ENCODE measurements at places on chromosomes 13 and 19.

GRCh38 chr19:43699506-43700394, 16.1 kb upstream of the IRGC start:
- no peak for DNase-seq

GRCh38 chr13:31377946-31378345, 178.2 kb downstream of the B3GLCT start:
- DNase-seq, result no peak

DNA sequence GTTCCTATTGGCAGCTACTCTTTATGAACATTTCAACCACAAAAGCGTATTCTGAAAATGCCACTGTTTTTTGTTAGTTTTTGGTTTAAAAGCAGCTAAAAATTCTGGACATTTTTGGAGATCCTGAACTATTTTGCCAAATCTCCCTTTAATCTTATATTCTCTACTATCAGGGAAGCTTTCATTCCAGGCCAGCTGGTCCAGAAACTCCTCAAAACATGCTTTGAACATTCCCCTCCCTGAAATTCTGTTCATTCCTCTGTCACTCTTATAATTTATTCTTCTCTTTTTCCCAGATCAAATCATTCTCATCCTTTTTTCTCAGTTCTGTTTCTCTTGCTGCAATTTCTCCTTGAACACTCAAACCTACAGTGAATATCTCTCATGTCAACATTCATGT, 790.9 kb upstream of the ARGLU1 start:
- no peak for DNase-seq

- DNase-seq, result no peak
Observed at GRCh38 chr13:54092686-54093085, 1064.1 kb downstream of the OLFM4 start.

- no peak for DNase-seq
Observed at GRCh38 chr19:17097593-17098126, 22.1 kb downstream of the MYO9B start.

DNA sequence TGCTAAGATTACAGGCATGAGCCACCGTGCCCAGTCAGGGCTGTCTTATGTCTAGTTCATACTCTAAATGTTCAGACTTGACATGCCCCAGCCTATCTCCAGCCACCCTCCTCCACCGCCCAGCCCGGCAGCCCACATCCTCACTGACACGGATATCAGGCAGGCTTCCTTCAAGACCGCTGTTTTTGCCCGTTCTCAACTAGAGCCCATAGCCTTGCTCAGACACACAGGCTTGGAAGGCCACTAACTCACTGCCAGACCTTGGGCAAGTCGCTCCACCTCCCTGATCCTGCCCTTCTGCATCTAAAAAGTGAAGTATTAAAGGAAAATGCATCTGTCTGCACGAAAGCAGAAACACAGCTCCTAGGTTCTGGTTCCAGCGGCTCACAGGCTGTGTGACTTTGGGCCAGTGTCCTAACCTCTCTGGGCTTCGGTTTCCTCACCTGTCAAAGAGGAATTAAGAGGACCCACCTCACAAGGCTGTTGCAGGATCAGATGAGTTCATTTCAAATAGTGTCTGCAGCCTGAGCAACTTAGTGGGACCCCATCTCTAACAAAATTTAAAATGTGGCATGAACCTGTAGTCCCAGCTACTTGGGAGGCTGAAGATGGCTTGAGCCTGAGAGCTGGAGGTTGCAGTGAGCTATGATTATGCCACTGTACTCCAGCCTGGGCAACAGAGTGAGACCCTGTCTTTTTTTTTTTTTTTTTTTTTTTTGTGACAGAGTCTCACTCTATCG, 14.5 kb upstream of the CERS4 start:
- DNase-seq, result no peak

GRCh38 chr19:35419805-35420204, 28.3 kb upstream of the FFAR2 start:
- DNase-seq, result no peak

DNA sequence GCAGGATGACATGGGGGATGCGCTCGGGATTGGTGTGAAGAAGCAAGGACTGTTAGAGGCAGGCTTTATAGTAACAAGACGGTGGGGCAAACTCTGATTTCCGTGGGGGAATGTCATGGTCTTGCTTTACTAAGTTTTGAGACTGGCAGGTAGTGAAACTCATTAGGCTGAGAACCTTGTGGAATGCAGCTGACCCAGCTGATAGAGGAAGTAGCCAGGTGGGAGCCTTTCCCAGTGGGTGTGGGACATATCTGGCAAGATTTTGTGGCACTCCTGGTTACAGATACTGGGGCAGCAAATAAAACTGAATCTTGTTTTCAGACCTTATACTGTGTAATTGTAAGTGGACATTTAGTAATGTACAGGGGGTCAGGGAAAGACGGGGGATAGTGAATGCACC, 7.0 kb downstream of the KLK2 start:
- no peak for DNase-seq

GRCh38 chr13:52936806-52937205, 88.4 kb upstream of the PCDH8 start:
- DNase-seq, result no peak

- DNase-seq, result no peak
Observed at GRCh38 chr13:28012383-28012782, 23.9 kb upstream of the URAD start.

DNA sequence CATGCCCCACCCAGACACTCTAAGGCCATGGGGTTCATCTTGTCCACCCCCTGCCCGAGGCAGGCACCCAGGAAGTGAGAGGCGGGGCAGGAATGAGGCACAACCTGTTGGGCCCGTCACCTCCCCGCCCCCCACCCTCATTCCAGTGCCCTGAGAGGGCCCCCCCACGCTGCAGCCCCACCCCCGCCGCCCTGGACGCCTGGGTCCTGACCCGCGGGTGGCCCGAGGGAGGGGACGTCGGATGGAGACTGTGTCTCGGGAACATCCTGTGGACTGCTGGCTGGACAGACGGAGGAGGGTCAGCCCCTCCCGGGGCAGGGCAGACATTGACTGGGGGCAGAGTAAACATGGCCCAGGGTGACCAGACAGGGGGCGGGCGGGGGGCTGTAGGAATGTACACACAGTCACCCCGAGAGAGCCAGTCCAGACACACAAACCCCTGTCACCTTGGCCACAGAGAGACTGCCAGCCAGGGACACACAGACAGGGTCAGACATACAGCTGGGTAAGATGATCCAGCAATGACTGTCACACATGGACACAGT, 7.4 kb upstream of the JUNB start:
- DNase-seq, result no peak

- no peak for DNase-seq
Observed at GRCh38 chr19:14769201-14769600, 9.2 kb downstream of the ADGRE2 start.

DNA sequence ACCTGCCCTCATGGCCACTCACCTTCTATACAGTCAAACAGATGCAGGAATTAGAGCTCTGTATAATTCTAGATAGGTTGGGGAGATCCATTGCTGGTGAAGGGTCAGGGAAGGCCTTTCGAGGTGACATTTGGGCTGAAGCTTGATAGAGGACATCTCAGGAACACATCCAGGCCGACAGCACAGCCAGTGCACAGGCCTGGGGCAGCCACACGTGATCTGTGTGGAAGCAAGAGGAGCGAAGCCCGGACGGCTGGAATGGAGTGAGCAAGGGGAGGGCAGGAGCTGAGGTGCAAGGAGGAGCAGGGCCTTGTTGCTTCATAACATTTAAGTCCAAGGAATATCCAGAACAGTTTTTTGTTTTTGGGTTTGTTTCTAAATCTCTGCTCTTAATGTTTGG, 4.5 kb upstream of the OVOL3 start:
- no peak for DNase-seq

DNA sequence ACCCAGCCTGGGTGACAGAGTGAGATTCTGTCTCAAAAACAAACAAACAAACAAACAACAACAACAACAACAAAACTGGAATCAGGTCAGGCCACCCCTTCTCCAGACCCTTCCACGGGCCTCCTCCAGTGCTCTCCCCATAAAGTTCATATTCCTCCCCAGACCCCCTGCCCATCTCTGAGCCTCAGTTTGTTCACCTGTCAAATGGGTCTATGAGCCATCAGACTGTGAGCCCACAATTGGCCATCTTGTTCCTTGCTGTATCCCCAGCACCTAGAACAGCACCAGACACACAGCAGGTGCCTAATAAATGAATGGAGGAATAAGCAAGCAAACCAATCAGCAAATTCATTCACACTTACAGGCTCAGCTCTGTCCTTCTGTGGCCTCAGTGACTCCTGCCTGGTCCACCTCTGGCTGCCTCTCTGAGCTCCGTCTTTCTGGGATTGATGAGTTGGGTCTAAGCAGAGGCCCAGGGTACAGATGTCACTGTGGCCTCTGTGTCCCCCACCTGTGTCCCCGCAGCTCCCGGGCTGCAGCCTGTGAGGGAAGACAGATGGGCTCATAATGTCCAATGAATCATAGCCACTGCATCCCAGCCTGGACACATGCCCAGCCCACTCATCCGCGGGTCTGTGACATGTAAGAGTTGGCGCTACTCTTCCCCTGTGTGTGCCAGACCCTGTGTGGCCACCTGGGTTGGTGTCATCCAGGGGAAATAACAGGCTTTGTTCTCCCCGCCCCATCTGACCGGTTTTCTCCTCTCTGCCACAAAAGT, 19.6 kb upstream of the PTPRS start:
- DNase-seq, result no peak

GRCh38 chr13:114027046-114027715, 53.3 kb upstream of the C13orf46 start:
- no peak for DNase-seq

GRCh38 chr13:104526561-104526960, 1460.3 kb upstream of the SLC10A2 start:
- DNase-seq, result no peak

DNA sequence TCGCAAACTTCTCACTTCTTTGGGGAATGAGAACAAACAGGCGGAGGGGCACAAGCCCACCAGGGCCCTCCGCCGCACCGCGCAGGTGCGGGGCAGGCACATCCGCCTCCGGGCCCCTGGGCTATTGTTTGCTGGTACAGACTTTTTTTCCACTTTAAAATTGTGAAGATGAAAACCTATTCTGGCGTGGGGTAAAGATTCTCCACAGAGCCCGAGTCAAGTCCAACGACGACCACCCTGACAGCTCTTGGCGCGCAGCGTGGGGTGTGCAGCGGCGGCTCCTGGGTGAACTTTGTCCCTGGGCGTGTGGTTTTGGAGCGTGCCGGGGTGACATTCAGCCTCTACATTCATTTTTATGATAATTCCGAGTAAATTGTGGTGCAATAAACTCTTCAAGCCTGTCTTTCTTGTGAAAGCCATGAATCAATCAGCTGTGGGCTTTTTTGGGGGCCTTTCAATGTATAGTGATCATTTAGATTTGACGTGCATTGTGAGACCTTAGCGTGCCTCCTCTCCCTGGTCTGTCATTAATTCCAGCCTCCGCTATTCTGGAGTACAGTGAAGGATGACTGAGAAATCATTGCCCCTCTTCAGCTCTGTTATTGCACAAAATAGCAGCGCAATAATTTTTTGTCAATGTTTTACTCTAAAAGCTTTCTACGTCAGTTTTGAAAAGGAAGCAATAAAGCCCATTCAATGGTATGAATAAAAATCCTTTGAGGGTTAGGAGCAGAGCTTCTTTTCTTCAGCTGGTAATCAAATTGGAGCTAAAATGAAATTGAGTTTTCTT, 90.0 kb downstream of the TEX29 start:
- DNase-seq, result no peak

DNA sequence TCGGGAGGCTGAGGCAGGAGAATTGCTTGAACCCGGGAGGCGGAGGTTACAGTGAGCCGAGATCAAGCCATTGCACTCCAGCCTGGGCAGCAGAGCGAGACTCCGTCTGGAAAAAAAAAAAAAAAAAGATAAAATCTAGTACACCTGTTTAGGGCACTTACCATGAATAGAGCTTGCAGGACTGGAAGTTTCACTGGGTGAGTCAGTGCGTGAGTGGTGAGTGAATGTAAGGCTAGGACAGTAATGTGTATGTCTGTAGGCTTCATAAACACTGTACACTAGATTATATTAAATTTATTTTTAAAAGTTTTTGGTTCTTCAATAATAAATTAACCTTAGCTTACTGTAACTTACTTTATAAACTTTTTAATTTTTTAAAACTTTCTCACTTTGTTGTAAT, 22.9 kb downstream of the PPP5C start:
- DNase-seq, result no peak

DNA sequence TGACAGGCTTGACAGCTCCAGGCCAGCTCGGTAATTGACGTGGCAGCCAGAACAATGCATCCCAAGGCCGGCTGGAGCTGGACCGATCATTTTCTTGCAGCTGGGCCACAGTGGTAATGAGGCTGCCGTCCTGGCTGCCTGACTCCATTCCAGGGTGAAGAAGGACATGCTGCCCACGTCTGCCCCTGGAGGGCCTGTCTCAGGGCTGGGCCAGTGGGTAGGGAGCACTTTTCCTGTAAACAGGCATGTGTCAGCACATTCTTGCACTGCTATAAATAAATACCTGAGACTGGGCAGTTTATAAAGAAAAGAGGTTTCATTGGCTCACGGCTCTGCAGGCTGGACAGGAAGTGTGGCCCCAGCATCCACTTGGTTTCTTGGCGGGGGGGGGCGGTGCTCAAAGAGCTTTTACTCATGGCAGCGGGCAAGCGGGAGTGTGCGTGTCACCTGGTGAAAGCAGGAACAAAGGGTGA, 38.1 kb upstream of the KCTD15 start:
- no peak for DNase-seq

DNA sequence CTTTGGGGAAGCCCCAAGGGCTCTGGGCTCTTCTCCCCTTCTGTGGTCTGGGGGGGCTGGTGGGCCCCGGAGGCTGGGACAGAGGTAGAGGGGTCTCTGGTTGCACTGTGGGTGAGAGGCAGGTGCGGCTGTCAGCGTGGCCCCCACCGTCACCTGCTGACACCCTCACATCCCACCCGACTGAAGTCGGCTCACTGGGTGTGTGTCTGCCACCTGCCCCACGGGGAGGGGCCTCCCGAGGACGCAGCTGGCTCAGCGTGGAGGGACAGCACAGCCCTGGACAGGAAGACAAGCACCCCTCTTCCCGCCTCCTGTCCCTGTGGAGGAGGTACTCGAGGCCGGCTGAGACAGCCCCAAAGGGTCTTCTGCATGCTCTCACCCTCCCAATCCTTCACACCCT, 2.2 kb upstream of the TMEM86B start:
- no peak for DNase-seq

DNA sequence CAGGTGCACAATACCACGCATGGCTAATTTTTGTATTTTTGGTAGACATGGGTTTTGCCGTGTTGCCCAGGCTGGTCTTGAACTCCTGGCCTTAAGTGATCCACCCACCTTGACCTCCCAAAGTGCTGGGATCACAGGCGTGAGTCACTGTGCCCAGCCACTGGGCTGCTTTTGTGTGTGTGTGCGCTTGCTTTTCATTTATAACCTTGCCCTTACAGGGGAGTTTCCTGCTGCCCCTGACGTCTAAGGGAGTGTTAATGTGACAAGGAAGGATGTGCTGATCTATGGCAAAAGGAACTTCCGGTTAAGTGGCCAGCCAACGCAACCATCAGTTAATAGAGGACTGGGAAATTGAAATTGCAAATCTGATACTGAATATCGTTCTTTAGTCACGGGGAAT, 57.7 kb downstream of the ING1 start:
- DNase-seq, result no peak

- no peak for DNase-seq
Observed at GRCh38 chr13:102617697-102618350, 21.0 kb downstream of the TPP2 start.

- no peak for DNase-seq
Observed at GRCh38 chr13:47897411-47898050, 103.5 kb downstream of the SUCLA2 start.
